ENCODE measurements at places on chromosomes 1 and 21.

DNA sequence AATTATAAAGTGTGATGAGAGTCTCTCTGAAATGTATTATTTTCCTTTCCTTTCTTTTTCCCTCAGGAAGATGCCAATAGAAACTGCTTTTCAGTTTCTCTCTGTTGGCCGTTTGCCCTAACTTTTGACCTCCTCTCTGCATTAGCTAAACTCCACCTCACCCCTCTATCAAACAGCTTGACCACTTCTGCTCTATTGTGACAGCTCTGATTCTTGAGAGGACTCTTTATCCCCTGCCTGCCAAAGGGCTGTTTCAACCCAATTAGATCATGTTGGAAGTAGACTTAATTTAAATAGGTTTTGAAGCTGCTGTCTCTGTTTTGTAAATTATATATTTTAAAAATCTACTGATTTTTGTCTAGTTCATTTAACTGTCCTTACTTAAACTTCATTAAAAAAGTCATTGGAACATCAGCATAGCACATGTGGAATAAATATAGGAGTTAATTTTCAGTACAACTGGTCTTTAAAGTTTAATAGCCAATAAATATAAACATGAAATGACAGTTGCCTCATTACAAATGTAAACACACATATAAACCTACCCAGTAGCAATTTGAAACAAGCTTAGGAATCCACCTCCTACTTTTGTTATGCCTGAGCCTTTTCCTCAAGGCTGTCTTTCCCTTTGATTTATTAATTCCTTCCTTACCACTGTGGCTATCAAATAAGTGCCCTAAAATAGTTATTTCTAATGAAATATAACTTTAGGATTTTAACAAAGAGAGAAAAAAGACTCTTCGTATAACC is 152.0 kb downstream of the CHRM3 start:
- no peak for DNase-seq

DNA sequence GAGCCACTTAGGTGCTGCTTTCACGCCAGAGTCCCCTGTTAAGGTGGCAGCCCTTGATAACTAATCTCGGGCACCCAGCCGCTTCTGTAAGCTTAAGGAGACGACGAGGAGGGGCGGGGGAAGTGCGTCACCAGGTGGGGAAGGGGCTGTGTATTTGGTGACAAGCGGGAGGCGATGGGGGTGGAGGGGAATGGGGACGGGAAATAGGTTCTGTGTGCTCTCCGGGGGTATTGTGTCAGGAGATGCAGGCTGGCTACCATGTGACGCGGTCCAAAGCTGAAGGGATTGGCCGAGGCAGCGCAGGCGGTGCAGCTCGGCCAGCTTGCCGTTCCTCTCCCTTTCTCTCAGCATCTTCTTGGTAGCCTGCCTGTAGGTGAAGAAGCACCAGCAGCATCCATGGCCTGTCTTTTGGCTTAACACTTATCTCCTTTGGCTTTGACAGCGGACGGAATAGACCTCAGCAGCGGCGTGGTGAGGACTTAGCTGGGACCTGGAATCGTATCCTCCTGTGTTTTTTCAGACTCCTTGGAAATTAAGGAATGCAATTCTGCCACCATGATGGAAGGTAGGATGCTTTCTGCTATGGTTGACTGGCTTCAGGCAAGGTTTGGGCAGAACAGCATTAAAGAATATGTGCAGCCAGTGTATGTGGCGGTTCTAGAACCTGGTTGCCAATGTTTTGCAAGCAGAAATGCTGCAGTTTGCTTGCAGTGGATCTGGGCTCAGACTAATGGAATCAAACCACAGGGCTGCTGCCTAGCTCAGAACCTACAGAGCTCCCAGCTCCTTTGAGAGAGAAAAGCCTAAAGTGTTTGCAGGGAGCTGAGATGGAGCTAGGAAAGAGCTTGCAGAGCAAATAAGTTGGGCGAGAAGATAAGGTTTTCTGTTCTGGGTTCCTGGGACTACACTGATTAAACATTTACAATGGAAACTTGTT is at the start of gene SGIP1:
SGIP1 (plus strand) TSS at position 350 of the 937 bp plus-strand sequence; CDS start at position 556, 206 bp downstream.
- DNase-seq = peak; percentile 9

DNA sequence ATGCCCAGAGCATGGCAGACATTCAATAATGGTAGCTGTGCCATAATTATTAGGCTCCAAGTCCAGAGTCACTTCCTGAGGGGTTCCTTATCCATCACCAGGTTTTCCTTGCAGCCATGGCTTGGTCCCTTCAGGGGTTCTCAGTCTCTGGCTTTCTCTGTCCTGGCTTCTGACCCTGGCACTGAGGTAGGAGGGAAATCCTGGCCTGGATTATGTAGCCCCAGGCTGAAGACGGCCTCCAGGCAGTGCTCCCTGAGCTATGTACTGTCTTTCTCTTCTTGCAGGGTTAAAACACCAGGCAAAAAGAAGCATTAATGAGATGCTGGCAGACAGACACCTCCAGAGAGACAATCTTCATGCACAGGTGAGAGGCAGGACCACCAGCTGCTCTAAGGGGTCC is 9.5 kb upstream of the PADI3 start:
- peak; percentile 83 for DNase-seq

DNA sequence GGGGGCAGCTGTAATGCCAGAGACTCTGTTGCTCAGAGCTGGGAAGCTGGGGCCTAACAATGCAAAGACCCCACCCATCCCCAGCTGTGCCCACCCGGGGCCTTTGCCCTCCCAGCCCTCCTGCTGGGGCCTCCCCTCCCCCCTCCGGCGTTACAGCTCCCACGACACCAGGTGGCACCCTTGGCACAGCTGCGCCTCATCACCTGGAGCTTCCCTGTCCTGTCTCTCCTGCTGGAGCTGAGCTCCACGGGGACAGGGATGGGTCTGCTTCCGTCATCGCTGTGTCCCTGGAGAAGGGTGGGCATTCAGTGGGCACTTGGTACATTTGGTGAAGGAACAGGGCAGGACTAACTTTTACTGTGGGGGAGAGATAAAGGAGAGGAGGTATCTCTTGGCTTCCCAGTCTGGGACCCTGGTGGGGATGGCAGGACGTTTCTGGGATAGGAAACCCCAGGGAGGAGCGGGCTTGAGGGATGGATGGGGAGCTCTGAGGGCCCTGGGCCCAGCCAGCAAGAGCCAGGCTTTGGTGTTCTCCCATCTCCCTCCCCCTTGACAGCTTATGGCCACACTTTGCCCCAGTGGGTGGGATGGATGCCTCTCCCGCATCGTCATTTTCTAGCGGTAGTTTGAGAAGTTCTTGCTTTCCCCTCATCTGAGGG is 453.2 kb downstream of the PTPRU start:
- no peak for DNase-seq

DNA sequence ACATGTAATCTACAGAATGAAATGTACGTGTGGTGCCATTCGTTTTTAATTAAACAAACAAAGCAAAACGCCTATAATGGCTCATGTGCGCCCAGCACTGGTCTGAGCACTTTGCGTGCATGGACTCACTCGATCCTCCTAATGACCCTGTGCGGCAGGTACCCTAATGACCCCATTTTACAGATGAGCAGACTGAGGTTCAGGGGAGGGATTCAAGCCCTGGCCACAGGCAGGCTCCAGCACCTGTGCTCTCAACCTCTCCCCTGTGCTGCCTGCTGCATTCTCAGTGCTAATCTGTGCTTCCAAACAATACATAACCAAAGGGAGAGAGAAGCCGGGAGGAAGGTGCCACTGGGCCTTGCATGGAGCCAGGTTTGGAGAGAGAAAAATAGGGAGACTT is 124.2 kb upstream of the ZBTB40 start:
- no peak for DNase-seq

GRCh38 chr1:178587096-178587495 is 74.2 kb downstream of the TEX35 start:
- no peak for DNase-seq

DNA sequence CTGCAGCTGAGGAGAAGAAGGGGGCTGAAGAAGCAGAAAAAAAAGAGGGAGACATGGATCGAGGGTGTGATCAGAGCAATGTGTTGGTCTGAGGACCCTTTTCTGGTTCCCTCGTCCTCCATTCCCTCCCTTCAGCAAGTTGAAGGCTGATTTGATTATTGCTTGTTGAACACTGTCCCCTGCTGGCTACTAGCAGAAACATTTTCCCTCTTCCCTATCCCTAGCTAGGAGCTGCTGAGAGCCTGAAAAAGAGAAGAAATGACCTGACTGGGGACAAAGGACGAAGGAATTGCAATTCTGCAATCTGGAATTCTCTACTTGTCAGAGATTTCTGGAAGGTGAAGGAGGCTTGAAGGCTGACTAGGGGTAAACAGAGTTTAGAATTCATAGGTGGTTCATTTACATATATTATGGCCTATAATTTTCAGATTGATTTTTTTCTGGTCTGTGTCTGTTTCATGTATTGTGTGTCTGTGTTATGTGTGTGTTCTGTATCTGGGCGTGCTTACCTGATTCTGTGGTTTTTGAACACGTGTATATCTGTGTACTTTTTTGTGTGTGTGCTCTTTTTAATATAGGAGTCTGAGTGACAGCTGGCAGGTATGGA is 9.8 kb downstream of the NHLH1 start:
- DNase-seq = no peak

DNA sequence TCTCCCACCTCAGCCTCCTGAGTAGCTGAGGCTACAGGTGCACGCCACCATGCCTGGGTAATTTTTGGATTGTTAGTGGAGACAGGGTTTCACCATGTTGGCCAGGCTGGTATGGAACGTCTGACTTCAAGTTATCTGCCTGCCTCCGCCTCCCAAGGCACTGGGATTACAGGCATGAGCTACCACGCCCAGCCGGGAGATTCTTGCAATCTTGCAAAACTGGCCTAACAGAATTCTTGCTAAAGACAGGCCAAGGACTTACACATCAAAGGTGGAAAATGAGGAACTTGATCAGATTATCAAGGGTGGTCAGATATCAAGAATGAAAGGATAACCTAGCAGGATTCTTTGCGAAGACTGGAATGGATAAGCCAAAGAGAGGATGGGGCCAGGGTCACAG is 98.3 kb upstream of the TIAM1 start:
- DNase-seq = no peak

GRCh38 chr1:203078478-203078877 is 7.3 kb downstream of the MYOG start:
- DNase-seq = no peak

DNA sequence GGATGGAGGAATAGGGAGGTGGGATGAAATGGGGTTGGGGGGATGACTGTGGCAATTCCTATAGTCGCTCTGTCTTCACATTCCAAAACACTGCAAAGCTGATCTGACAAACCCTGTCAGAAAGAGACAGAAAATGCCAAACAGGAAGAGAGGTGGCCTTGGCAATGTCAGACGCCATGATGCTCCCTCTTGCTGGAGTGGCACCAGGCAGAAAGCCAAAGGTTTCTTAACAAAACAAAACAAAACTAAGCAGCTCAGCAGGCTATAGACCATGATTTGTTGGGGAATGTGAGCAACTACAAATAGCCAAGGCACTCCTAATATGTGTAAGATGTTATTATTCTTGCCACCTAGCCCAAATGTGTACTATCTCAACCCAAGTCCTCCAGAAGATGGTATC is 42.9 kb upstream of the PLA2G2C start:
- no peak for DNase-seq

- no peak for DNase-seq
Observed at GRCh38 chr1:58500043-58500442, 46.5 kb downstream of the OMA1 start.

DNA sequence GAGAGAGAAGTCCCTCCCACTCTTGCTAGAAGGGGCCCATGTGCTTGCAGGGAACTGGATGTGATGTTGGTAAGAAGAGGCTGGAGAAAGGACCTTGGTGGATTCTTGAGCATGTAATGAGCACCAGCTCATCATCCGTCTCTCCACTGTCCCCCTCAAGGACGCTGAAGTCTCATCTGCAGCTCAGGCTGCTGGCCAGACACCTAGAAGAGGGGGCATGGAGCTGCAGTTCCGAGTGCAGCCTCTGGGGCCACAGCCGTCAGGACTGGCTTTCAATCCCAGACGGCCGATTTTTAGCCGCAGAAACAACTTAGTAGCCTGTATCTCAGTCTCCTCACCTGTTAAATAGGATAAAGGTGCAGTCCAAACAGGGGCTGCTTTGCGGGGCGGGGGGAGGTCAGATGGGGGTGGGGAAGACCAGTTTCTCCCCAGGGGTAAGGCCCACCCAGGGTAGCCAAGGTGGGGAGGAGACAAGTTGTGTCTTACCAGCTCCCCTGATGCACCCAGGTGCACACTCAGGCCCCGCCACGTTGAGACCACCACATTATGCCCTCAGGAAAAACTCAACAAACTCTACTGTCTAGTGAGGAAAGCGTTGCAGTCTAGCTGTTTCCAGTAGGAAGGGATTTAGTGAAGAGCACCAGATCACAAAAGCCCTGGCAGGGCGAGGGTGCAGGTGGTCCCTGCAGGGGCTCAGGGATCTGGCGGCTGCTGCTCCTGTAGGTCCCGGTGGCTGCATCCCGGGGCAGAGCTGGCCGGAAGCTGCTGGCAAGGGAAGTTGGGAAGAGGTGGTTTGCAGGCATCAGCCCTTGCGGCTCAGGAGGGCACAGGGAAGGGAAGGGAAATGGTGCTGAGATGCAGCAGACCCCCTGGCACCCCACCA is 29.5 kb downstream of the LDLRAP1 start:
- peak; percentile 38 for DNase-seq

- no peak for DNase-seq
Observed at GRCh38 chr21:14454016-14455009, 71.4 kb upstream of the HSPA13 start.

- no peak for DNase-seq
Observed at GRCh38 chr1:230108580-230108979, 41.5 kb downstream of the GALNT2 start.

DNA sequence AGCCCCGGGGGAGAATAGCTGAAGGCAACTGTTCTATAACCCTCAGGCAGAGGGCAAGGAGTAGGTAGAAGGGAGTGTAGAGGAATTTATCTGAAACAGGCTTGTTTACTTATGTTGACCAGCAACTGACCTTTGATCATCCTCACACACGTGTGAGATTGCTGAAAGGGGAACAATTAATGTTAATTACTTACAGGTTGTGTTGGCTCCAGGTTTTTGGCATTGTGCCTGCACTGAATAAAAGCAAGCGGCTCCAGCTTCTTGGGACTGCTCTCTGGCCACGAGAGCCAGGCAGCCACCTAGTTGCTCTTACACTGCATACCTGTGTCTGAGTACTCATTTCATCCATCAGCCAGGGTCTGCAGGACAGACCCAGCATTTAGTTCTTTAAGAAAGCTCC is 41.3 kb upstream of the ARHGEF10L start:
- DNase-seq = no peak

- no peak for DNase-seq
Observed at GRCh38 chr1:61117283-61117682, 34.9 kb downstream of the NFIA start.

- DNase-seq = no peak
Observed at GRCh38 chr1:23868557-23869016, 497 bp upstream of the FUCA1 start.

- no peak for DNase-seq
Observed at GRCh38 chr1:88888750-88889149, 2.6 kb downstream of the GTF2B start.

GRCh38 chr1:200958597-200958996 is 63.9 kb downstream of the INAVA start:
- no peak for DNase-seq
